ENCODE measurements at places on chromosomes 1 and 21.
A peak's percentile ranks its signal among the peaks of the same experiment; 100 is the strongest.

DNA sequence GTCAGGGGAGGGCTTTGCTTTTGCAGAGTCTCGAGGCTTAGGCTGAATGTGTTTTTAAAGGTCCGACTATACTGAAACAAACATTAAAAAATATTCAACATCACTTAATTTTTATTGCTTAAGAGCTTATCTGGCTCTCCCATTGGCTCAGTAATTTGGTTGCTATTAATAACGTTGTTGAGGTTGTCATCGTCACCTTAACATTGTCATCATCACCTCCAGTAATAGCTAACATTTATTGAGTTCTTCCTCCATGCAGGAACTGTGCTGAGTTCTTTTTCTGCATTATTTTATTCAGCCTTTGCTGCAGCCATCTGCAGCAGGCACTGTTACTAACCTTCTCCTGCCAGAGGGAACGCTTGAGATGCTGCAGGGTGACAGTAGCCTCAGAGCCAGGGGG is 40.1 kb downstream of the ADARB1 start:
- no peak for DNase-seq

- no peak for DNase-seq
Measured at GRCh38 chr1:36950604-36951291, 83.6 kb downstream of the GRIK3 start.

GRCh38 chr1:210303391-210303790 is 25.3 kb upstream of the HHAT start:
- no peak for DNase-seq

DNA sequence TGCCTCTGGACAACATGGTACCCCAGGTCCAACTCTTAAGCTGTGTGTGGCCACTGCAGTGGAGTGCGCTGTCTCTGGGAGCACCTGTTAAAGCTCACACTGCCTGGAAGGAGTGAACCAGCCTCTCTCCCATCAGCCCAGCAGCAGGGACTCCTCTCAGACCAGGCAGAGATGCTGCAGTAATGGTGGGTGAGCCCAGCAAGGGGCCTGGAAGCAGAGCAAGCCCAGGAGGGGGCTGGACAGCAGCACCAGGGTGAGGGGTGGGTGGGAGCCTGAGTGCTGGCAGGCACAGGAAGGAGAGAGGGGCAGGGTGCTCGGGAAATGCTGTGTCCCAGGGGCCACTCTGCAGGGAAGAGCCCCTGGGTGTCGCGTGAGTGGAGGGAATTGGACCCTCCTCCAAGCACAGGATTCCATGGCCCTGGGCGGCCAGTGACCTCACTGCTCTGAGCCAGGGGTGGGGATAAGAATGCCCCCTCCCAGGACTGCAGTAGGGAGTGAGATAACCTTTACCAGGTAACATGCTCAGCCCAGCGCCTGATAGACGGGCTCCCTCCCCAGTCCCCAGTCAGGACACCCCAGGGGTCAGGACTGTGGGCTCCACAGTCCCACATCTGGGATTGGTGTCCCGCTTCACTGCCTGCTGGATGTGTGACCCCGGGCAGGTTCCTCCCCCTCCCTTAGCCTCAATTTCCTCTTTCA is 313.1 kb downstream of the MATN1 start:
- peak; percentile 50 for DNase-seq

GRCh38 chr1:40860706-40861223 is 1.4 kb downstream of the CITED4 start:
- DNase-seq, result no peak

DNA sequence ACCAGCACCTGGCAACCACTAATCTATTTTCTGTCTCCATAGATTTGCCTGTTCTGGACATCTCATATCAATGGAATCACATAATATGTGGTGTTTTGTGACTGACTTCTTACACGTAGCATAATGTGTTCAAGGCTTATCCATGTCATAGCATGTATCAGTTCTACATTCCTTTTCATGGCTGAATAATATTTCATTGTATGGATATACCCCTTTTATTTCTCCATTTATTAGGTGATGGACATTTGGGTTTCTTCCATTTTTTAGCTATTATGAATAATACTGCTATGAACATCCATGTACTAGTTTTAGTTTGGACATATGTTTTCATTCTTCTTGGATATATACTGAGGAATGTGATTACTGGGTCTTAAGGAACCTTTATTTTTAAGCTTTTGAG is 78.0 kb upstream of the OLIG2 start:
- DNase-seq, result no peak

DNA sequence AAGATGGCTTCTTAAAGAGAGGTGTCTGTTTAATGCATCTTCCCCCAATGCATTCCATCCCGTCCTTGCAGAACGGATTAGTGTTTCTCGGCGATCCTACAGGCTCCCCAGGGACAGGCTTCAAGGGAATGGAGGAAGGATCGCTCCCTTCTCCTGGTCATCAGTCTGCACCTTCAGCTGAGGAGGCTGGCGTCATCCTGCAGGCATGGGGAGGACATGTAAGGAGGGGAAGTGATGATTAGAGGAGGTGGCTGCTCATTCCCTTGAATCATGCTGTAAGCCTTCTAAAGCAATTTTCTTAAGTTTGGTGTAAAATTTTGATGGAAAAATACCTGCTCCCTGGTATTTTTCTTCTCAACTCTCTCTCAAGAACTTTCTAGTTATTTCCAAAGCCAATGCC is 603.6 kb downstream of the NPHP4 start:
- no peak for DNase-seq

- DNase-seq, result no peak
Measured at GRCh38 chr1:177103005-177103852, 61.3 kb downstream of the ASTN1 start.

GRCh38 chr21:31447505-31447904 is 103.4 kb upstream of the TIAM1 start:
- DNase-seq, result no peak

DNA sequence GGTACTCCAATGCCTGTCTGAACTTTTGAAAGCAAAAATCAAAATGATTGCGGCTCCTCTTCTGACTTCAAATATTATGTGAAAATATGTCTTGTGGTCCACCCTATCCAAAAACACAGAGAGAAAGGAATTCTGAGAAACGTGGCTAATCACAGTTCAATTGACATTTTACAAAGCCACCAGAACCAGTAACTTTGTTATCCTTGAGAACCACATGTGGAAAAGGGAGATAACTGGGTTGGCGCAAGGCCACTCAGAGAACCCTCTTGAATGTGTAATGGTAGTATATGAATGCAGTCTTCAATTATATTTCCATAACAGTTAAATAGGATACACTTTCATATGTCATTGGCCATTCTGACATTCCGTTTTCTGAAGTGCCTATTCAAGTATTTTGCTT is 1030.0 kb upstream of the TMPRSS15 start:
- no peak for DNase-seq

GRCh38 chr1:7042322-7043190 is 257.3 kb downstream of the CAMTA1 start:
- no peak for DNase-seq

DNA sequence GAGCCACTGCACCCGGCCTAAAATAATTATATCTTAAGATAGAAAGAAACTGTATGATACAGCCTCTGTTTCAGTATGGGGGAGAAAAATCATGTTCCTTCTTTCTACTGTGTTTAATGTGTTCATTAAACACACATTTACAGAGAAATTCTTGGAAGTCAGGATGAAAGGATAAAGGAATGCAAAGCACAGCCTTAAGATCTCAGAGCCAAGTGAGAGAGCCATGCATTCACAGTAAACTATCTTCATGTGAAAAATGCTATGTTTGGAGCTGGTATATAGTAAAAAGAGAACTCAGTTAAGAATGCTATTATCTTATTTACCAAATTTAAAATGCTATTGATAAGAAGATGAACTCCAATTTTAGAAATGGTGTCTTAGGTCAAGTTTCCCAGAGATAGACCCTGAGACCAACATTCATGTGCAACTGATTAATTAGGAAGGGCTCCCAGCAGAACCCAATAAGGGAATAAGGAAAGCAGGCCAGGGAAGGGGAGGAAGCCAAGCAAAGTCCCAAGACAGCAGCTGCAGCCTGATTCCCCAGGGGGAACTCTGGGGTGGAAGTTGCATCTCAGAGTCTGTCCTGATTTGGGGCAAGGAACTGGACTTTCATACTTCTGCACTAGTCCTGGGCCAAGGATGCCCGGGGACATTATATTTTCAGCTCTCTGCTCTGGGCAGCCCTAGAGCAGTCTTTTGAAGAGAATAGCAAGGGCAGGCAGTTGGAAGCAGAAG is 130.0 kb upstream of the ZNF648 start:
- no peak for DNase-seq

- DNase-seq, result no peak
Measured at GRCh38 chr1:23544444-23545389, 13.7 kb upstream of the E2F2 start.
